Progenitor cell of endocrine pancreas (in vitro differentiated cells): ENCODE measurements at places on chromosomes 16 and 17. TPM values are rescaled to one million over a fixed set of nuclear protein-coding genes. Genes with fewer than 3 reads are reported as not detected.
A peak's percentile ranks its signal among the peaks of the same experiment; 100 is the strongest.

Gene NOD2
- total RNA-seq: not detected in 2 replicates

- no peak for DNase-seq
- H3K27me3 ChIP-seq: peaks cover 25% of the 10 kb centered on the region
- H3K27ac ChIP-seq: no peak overlapping the region
- peak overlapping the region; percentile 57 for H3K4me3 ChIP-seq
Observed at GRCh38 chr16:68447653-68448359, 502 bp downstream of the SMPD3 start.

DNA sequence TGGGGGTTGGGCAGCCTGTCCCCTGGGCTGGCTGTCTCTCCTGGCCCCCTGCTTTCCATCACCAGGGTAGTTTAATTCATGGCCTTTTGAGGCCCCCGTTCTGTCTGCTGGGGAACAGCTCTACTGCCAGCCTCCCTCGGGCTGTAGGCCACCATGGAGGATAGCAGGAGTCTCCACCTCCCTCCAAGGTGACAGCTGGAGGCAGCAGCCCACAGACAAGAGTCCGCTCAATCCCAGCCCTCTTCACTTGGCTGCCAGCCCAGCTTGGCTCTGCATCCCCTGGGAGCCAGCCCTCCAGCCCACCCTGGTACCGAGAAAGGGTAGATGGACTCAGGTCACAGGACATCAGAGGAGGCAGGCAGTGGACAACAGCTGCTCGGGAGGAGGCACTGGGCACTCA is 194.6 kb upstream of the SDK2 start:
- H3K27me3 ChIP-seq: peaks cover 48% of the 10 kb centered on the region
- no peak for DNase-seq
- H3K27ac ChIP-seq: no peak overlapping the region

- H3K4me3 ChIP-seq: no peak overlapping the region
- no peak overlapping the region for H3K27ac ChIP-seq
- H3K4me1 ChIP-seq: peaks cover 20% of the 10 kb centered on the region
- H3K36me3 ChIP-seq: no peaks in the 10 kb centered on the region
Observed at GRCh38 chr17:63426917-63427308, 19.2 kb downstream of the CYB561 start.

DNA sequence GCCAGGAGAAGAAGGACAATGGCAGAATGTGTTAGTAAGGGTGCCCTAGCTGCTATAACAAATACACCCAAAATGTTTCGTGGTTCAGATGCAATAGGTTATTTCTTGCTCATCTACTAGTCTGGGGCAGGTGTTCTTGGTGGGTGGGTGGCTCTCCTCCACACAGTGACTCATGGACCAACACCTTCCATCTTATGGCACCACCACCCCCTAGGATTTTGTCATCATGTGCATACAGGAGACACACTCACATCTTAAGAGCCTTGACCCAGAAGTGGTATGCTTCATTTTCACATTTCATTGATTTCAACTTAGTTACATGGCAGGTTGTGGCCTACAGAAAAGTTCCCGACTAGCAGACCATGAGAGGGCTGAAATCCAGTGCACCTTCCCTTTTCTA is 114.7 kb downstream of the AMFR start:
- DNase-seq: no peak
- no peak overlapping the region for H3K4me3 ChIP-seq
- H3K27ac ChIP-seq: no peak overlapping the region
